ENCODE measurements at places on chromosomes 11 and 22.

- DNase-seq = no peak
Observed at GRCh38 chr11:2664791-2665525, 34.8 kb downstream of the KCNQ1OT1 start.

GRCh38 chr11:56849250-56849649 lies 100.8 kb upstream of the OR9G4 start:
- DNase-seq = no peak

DNA sequence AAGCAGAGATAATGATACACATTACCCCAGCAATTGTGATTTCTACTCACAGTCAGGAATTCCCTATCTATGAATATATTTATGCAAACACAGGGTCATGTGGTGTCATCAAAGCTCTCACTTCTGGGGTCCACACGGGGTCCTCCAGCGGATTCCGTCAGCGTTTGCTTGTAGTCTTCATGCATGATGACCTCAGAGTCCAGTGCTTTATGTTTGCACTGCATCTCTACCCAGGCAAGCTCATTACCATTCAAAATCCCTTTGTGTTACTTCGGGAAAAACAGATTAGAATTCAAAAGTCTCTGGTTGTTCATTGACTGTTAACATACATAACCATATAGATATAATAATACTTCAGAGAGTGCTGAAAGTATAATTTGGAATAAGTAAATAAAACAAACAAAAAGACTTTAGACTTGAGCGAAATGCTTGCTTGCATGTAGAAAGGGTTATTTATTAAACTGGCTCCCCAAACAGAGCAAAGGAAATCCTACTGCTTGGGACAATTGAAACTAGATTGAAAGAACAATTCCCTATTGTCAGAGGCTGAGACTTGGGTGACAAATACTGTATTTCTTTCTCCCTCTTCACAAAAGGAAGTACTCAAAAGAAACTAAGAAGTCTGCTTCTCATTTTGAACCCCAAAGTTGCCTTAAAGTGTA lies 423.1 kb downstream of the ETS1 start:
- no peak for DNase-seq

- DNase-seq = peak; percentile 93
Observed at GRCh38 chr22:45105281-45105702, 58.4 kb upstream of the NUP50 start.

DNA sequence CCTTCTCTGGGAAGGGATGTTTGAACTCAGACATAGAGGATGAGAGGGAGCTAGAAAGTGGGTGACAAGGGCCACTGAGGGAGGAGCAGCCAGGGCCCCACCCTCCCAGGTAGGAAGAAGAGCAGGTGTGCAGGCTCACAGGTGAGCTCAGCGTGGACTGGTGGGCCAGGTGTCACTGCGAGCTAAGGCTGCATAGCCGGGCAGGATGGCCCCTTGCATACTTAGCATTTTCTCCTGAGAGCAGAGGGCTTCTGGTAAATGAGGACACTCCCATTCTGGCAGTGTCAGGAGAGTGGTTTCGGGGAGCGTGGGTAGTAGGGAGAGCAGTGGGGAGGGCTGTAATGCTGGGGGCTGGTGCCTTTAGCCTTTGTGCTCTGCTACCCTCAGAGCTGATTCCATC lies 843.4 kb downstream of the TBC1D22A start:
- DNase-seq = no peak

GRCh38 chr11:25180187-25180586 lies 683.3 kb downstream of the LUZP2 start:
- no peak for DNase-seq

DNA sequence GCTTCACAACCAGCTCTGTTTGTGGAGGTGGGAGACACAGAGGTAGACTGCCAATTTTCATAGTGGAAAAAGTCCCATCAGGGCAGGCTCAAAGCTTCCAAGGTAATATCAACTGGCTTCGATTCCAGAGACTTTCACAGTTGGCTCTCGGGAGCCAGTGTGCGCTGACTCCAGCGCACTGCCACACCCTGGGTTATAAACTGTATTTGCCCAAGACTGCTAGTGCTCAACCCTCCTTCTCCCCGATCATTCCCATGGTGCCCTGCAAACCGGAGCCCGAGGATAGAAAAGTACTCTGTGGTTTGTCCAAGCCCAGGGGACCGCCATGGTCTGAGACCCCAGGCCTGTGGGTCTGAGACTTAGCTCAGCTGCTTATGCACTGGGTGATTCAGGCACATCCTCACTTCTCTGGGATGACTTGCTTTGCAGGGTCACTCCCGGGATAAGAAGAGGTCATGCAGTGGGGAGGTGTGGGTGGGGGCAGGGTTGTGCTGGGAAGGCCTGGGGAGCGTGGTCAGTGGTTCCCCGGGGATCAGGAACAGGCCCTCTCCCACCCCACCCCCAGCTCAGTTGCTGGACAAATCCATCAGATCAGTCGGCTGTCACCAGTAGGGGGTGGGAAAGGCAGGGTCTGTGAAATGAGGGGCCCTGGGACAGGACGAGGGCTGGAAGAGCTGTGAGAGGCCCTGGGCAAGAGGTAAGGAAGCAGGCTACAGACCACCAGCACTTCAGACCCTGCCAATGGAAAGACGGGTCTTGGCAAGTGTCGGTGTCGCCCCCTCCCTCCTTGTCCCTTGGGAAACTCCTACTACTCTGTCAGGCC lies 26.7 kb upstream of the PICK1 start:
- no peak for DNase-seq

DNA sequence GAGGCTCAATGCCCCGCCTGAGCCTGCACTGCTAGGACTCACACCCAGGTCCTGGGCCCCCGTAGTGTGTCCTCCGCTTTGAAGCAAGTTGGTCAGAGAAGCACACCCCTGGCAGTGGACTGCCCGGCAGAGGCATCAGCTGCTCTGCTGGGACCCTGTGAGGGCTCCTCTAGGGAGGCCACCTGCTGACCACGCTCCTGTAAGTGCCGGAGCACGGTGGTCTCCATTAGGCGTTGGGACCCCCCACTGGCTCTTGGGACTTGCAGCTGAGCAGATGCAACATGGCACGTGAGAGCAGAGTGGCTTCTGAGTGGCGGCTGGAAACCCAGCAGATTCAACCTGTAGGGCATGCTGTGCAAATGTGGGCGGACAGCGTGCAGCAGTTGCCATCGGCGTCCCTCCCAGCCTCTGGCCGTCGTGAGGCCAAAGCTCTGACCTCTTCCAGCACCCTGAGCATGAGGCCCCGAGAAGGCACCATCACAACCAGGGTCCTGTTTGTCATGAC lies 16.9 kb downstream of the MRGPRG start:
- DNase-seq = no peak
